ENCODE measurements at places on chromosomes 1 and 21.

DNA sequence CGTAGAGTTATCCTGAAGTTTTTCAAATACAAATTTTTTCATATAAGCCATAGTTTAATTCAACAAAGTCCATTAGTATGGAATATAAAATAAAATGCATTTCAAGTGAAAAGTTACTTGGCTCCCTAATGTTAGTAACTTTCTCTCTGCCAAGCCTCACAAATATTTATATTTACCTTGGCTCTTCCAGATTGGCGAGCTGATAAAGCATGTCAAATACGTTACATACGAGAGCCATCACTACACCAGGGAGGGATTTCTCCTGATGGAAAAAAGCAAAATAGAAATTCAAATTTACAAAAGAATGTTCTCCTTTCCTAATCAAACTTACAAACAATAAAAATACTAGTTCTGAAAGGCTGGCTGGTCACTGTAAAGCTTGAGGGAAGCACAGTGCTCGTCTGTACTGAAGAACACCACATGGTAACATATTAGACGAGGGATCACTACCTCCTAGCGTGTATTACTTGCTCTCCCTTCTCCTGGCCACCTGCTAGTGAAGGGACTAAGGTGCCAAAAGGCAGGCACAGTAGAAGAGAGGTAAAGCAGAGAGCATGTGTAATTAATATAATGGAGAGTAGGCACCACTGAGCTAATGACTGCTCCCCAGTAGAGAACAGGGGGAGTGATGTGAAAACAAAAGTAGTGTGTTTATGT, 80.9 kb downstream of the USP24 start:
- DNase-seq: no peak

- no peak for DNase-seq
Observed at GRCh38 chr1:47179988-47180563, 9.8 kb downstream of the PDZK1IP1 start.

DNA sequence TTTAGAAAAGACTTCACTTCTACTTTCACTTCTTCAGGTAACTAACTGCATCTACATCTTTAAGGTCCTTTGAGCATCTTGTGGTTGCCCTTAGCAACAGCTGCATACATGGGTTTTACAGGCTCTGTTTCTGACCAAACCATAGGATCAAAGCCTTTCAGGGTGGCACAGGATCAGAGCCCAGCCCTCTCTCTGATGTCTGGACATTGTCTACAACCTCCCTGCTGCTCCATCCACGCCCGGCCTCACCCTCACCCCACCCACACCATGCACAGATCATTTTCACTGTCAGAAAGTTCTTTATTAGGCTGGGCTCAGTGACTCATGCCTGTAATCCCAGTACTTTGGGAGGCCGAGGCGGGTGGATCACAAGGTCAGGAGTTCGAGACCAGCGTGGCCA, 5.2 kb downstream of the NCF2 start:
- no peak for DNase-seq

- no peak for DNase-seq
Observed at GRCh38 chr1:64608651-64609048, 136.2 kb upstream of the RAVER2 start.

DNA sequence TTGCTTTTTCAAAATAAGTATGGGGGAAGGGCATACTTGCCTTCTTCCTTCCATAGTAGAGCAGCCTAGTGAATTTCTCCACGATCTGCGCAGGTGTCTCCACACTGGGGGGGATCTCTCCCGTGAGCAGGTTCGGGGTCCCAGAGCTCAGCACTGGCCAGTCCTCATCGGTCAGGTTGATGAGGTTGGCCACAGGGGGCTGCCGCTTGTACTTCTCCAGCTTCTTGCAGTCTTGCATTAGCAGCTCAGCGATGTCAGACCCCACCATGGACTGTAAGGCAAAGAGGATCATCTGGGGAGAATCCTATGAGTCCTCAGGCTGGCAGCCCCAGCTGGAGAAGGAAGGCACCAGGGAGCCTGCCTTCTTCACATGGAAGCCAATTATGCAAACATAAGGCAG, 11.8 kb downstream of the SEC16B start:
- no peak for DNase-seq

- DNase-seq: no peak
Observed at GRCh38 chr1:183632114-183632513, 3.5 kb downstream of the ARPC5 start.

- DNase-seq: peak; percentile 49
Observed at GRCh38 chr1:150563340-150564038, 14.3 kb downstream of the ADAMTSL4 start.

- no peak for DNase-seq
Observed at GRCh38 chr1:91831132-91831930, 54.6 kb downstream of the TGFBR3 start.

GRCh38 chr1:243748706-243749283, 101.2 kb downstream of the AKT3 start:
- no peak for DNase-seq

- no peak for DNase-seq
Observed at GRCh38 chr1:52426371-52426770, 22.0 kb downstream of the PRPF38A start.

DNA sequence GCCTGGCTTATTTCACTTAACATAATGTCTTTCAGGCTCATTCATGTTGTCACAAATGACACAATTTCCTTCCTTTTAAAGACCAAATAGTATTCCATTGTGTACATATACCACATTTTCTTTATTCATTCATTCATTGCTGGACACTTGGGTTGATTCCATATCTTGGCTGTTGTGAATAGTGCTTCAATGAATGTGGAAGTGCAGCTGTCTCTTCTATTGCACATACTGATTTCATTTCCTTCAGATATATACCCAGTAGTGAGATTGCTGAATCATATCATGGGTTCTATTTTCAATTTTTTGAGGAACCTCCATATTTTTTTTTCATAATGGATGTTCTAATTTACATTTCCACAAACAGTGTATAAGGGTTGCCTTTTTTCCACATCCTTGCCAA, 38.6 kb upstream of the WLS start:
- DNase-seq: no peak

DNA sequence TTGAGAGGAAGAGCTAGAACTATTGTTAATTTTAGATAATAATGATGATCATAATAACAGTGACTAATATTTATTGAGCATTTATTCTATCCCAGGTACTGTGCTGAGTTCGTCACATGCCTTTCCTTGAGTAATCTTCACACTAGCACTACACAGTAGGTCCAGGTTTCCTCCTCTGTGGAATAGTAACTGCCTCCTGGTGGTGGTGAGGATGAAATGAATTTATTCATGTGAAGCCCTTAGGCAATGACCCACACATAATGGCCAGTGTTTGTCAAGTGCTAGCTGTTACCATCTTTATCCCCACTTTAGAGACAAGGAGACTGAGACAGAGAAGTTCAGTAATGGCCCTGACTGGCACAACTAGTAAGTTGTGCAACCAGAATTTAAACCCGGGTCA, 5.9 kb downstream of the NIPAL3 start:
- no peak for DNase-seq

- DNase-seq: no peak
Observed at GRCh38 chr21:45204395-45204794, 83.3 kb downstream of the POFUT2 start.

DNA sequence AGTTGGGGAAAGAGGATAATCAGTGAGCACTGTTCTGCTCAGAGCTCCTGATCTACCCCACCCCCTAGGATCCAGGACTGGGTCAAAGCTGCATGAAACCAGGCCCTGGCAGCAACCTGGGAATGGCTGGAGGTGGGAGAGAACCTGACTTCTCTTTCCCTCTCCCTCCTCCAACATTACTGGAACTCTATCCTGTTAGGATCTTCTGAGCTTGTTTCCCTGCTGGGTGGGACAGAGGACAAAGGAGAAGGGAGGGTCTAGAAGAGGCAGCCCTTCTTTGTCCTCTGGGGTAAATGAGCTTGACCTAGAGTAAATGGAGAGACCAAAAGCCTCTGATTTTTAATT, 42.7 kb downstream of the YARS1 start:
- no peak for DNase-seq

GRCh38 chr1:93591676-93592550, 89.7 kb downstream of the BCAR3 start:
- no peak for DNase-seq

Measured in central memory CD8-positive, alpha-beta T cell (primary cell).